Effector memory CD4-positive, alpha-beta T cell (primary cell): ENCODE measurements at places on chromosomes 5 and 9.

DNA sequence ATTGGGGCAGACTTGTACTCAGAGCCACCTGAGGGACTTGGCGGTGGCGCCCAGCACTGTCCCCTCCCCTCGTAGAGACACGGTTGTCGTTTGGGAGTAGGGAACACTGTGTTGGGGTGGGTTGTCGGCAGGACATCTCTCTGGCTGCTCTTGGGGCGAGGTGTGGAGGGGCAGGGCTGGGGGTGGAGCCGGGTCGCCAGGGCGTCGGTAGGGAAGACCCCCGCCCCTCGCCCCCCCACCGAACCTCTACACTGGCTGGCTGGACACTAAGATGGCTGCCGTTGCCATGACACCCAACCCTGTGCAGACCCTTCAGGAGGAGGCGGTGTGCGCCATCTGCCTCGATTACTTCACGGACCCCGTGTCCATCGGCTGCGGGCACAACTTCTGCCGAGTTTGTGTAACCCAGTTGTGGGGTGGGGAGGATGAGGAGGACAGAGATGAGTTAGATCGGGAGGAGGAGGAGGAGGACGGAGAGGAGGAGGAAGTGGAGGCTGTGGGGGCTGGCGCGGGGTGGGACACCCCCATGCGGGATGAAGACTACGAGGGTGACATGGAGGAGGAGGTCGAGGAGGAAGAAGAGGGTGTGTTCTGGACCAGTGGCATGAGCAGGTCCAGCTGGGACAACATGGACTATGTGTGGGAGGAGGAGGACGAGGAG is 778 bp downstream of the TRIM41 start:
- DNase-seq = no peak

DNA sequence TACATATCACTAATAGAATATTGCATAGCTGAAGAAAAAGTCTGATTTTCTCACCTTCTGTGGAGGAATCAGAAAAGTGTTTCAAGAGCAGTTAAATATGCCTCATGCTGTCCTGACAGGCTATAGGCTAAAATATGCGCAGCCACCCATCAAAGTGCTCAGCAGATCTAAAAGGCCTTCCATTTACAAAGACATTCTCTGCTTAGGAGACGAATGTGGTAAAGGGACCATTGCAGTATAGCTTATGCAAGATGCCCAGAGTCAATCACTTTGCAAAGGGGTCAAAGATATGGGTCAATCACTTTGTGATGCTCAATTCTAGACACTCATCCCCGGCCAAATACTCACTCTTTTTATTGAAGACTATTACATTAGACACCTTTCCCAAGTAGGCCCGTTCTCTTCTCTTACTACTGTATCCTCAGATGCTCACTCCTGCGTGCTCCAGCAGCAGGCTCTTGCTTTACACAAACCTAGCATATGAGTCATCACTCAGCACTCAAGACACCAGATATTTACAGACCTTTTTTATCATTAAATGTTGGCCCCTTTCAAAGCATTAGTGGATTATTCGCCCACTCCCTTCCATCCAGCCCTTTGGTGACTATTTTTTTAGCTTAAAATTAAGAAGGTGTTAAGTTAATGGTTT is 568.2 kb upstream of the CDH18 start:
- DNase-seq = no peak

DNA sequence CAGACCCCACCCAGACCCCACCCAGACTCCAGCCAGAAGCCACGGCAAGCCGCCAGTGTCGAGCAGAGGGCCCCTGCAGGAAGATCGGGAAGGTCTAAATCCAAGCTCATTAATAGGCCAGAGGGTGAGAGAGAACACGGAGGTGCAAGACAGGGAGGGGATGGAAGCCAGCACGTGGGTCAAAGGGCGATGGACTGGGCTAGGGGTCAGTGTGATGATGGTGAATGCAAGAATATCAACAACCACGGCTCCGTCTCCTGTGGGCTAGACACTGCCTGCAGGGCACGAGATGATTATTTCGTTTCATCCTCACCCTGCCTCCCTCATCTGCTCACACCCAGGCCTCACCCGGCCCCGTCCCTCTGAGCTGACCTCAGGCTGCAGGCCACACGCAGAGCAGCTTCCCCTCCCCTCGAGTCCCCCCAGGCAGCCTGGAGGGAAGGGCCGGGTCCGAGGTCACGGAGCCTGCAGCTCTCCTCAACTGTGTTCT is 122.0 kb downstream of the COL23A1 start:
- no peak for DNase-seq

DNA sequence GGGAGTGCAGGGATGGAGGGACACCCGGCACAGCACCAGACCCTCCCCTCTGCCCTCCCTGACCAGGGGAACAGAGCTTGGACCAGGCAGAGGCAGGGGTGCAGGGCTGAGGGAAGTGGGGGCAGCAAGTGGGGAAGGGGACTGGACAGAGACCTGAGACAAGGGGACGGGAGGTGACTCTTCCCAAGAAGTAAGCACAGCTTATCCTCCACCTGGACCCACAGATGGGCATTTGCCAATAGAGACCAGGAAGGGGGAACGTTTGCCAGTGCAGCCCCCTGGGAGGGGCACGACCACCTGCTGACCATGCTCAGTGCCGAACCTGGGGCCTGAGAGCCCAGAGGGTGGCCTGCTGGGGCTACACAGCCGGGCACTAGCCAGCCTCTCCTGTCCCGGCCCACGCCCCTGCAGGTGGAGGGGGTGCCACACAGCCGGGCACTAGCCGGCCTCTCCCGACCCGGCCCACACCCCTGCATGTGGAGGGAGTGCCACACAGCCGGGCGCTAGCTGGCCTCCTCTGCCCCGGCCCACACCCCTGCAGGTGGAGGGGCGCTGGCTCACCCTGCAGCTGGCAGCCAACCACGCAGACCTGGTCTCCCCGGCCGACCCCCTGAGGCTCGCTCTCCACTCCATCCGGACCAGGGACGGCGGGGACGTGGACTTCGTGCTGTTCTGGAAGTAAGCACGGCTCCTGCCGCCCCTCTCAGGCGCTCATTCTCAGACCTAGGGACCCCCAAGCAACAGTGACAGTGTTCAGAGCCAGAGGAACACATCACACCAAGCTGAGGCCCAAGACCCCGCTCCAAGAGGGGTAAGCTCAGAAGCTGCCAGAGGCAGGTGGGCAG is 24.3 kb downstream of the GLT6D1 start:
- DNase-seq = no peak

GRCh38 chr9:133471551-133472276 is 7.2 kb downstream of the SLC2A6 start:
- DNase-seq = no peak

GRCh38 chr5:172093559-172093958 is 87.1 kb upstream of the FBXW11 start:
- DNase-seq = no peak

GRCh38 chr5:219460-219863 is 1.3 kb downstream of the SDHA start:
- DNase-seq = no peak

- DNase-seq = no peak
Measured at GRCh38 chr9:86550401-86550800, 196.2 kb upstream of the TUT7 start.

DNA sequence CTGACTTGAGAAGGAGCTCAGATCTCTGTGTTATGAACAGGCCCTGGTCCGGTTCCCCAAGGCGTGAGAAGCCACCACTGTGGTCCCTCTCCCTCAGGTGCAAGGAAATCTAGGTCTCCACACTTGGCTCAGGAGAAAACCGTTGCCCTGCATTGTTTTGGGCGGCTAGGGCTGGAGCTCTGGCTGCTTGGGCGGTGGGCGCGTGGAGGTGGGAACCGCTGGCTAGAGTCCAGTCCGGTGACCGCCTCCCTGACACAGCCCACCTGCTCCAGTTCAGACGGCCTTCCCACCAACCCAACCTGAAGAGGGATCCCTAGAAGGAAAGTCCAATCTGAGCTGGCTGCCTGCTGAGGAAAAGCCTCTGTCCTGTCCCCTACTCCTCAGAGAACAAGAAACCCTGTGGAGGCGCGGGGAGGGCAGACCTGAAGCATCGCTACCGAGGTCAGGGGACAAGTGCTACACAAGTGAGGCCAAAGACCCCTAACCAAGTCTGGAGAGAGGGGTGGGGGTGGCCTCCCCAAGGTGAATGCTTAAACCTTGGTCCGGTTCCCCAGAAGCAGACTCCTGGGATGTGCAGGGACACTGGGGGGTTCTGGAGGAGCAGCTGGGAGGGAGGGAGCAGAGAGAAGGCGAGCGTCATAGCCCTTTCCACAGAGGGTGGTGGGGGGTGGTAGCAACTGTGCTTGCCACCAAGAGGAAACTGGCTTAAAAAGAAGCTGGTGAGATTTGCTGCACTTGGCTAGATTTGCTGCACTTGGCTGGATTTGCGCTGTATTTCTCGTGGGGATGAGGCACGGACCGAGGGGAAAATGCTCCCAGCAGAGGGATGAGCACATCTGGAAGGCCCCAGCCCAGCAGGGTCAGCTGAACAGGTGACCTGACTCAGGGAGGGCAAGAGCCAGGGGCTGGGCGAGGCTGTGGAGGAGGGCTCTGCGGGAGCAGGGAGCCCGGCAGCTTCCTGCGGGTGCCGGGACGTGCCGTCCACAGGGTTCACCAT is 65.2 kb downstream of the RAPGEF1 start:
- no peak for DNase-seq

DNA sequence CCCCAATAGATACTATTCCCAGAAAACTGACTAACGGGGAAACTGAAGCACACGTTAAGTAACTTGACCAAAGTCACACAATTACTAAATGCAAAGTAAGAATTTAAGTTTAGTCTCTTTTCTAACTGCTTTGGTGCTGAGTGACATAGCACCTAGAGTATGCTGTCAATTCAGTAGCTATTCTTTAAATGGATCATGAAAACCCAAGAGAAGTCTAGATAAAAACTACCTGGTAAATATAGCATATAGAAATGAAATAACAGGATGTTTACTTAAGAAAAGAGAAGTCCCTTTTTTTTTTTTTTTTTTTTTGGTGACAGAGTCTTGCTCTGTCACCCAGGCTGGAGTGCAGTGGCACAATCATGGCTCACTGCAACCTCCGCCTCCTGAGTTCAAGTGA is 129.2 kb downstream of the PDE4D start:
- DNase-seq = no peak

- no peak for DNase-seq
Measured at GRCh38 chr9:20872340-20872977, 159.0 kb downstream of the HACD4 start.

GRCh38 chr5:55551904-55552303 is 17.1 kb upstream of the PLPP1 start:
- DNase-seq = no peak

DNA sequence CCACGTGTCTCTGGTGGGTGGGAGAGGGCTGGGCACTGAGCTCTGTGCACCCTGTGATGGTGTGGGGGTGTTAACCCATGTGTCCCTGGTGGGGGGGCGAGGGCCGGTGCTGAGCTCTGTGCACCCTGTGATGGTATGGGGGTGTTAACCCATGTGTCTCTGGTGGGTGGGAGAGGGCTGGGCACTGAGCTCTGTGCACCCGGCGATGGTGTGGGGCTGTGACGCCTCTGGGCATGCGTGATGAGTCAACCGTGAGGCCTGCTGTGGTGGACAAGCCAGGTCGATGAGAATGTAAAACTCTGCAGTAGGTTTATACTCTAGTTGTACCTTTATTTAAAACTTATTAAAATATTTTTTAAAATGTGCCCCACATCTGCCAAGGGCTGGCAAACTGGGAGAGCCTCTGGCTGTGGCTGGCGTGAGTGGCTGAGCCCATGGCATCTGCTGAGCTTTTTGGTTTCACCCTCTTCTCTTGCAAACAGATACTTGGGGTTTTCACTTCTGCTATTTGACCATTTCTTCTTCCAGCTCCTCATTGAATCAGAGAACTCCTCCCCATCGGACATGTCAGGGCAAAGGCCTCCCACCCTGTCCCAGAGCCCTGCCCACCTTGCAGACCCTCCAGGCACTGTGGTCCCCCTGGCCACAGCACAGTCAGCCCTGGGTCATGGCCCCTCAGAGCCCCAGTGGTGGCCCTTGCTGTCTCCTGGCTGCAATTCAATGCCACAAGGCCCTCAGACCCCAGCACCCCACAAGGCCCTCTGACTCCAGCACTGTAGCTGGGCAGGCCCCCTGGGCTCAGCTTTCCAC is 18.5 kb upstream of the EXOC3 start:
- no peak for DNase-seq

DNA sequence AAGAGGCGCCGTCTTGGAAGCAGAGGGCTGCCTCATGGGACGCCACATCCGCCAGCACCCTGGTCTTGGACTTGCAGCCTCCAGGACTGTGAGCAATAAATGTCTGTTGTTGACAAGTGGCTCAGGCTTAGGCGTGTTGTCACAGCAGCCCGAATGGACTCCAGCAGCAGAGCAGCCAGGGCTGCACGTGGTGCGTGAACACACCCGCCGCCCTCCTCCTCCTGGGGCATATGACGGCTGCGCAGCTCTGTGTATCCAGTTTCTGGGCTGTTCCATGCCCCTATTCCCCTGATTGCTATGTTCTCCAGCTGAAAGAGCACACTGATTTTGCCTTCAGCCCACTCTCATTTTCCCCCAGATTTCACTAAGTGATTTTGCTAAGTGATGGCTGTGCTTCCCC is 36.0 kb upstream of the CLPTM1L start:
- DNase-seq = no peak

DNA sequence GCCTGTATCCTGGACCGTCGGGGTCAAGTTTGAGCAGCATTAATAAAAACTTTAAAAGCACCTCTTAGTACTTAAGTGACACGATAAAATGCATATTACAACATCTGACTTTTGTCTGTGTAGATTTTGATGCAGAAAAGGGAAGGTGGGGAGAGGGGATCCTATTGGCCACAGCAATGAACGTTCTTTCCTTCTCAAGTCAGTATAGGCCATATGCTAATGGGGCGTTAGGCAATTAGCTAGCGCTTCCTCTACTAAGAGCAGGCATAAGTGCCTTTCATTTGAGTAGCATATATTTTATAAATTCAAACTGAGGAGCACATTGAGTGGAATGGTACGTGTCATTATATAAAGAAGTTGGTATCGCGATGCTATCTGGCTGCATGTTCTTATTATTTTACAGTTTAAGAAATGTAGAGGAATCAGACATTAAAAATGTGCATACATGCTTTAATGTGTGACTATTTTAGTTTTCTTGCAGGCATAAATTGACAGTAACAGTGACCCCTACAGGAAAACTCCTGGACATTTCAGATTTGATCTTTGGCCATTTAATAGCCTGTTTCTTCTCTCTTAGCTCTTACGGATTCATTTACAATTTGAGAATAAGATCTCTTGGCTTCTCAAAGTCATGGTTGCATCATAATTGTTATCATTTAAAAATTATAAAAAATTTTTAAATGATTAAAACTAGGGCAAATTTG is 1.1 kb upstream of the GNA14 start:
- no peak for DNase-seq

GRCh38 chr5:103232393-103232999 is 26.1 kb upstream of the MACIR start:
- no peak for DNase-seq

DNA sequence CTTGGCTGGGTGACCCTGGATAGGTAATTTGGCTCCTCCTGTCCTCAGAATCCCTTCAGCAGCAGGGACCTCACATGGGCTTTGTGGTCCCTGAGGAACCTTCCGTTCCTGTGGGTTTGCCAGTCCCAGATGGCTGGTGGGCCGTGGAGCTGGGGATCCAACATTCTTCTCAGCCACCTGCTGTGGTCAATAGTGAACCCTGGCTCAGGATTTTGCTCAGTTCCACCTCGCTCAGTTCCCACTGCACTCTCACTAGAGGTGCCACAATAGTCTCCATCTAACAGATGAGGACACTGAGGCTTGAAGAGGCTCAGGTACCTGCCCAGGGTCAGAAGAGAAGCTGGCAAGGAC is 17.1 kb upstream of the SPOUT1 start:
- DNase-seq = no peak

GRCh38 chr5:178204935-178205748 is 809 bp downstream of the HNRNPAB start:
- DNase-seq = peak; percentile 56

GRCh38 chr9:76534026-76534425 is 75.0 kb downstream of the GCNT1 start:
- DNase-seq = no peak
